ENCODE measurements at places on chromosomes 3 and 15.

GRCh38 chr3:105728771-105729312 lies 140.0 kb downstream of the CBLB start:
- DNase-seq, result no peak

DNA sequence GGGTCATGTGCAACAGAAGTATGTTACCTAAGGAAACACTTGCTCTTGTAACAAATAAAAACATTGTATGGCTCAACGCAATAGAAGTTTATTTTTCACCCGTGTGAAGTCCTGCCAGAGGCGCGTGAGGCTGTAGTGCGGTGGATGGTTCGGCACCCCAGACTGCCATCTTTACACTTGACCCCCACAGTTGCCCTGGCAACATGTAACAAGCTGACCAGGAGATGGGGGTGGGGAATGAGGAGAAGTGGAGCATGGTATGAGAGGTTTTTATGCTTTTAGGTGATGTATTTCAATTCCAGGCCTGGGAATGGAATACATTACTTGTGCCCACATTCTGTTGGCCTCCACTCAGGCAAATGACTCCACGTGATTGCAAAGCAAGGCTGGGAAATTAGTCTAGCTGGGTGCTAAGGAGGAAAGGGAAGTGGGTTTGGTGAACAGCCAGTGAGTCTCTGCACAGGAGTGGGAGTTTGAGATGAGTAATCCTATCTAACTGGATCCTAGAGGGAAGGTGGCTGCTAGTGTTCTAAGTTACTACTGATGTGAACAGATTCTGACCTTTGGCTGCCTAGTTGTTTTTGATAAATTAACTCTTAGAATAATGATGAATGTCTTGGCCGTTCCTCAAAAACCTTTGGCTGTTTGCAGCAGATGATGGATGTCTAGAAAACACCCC lies 33.8 kb upstream of the GREM1 start:
- peak; percentile 48 for DNase-seq

DNA sequence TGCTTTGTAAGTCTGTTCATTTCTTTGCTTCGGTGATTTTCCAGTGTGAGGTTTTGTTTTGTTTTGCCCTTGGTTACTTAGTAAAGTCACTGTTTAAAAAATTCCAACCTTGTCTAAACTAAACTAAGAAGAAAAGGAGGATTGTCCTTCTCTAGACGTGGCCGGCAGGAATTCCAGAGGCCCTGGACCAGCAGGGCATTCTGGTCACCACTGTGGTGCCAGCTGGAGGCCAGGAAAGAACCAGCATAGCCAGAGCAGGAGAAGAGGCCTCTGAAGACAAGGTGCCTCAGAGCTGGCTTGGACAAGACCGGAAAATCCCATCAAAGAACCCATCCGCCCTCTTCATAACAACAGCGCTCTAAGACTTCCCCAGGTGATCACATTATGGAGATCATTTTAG lies 8.2 kb downstream of the PLOD2 start:
- DNase-seq, result no peak

DNA sequence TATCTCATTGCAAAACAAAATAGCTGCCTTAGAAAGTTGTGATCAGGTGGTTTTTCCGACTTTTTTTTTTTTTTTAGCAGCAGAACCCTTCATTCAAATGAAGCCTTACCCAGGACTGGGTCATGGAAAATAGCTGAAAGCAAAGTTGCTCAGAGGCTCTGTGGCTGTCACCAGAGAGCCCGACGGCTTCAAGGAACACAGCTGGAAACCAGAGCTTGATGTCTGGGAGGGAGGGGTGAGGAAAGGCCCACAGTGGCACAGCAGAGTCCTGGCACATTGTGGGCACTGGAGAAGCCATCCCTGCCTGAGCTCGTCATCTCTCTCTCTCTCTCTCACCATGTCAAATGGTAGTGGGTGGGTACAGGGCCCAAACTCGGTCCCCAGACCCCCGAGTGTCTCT lies 77.5 kb downstream of the RPN1 start:
- DNase-seq, result no peak

DNA sequence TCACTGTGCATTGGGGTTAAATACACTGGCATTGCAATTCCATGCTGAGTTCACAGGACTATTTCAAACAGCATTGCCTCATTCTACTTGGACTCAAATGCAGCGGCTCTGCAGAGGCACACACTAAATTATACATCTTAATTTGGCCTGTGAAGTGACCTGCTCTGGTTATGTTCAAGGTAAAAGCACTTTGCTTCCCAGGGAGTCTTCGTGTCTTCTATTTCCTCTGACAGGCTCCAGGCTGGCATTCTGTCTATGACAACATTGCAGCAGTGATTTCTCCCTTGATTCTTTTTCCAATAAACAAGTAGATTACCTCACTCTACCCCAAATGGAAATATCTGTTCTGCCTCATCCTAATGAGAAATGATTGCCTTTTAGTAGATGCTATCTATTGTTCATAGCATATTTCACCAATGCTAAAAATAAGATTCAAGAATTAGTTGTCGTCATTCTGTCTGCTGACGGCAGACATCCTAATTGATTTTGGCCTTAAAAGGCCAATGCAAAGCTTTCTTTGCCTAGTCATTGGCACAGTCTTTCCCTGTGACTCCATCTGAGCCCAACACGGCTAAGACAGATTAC lies 33.8 kb downstream of the FMN1 start:
- no peak for DNase-seq

- no peak for DNase-seq
Measured at GRCh38 chr15:47333734-47334133, 383.6 kb upstream of the SEMA6D start.

DNA sequence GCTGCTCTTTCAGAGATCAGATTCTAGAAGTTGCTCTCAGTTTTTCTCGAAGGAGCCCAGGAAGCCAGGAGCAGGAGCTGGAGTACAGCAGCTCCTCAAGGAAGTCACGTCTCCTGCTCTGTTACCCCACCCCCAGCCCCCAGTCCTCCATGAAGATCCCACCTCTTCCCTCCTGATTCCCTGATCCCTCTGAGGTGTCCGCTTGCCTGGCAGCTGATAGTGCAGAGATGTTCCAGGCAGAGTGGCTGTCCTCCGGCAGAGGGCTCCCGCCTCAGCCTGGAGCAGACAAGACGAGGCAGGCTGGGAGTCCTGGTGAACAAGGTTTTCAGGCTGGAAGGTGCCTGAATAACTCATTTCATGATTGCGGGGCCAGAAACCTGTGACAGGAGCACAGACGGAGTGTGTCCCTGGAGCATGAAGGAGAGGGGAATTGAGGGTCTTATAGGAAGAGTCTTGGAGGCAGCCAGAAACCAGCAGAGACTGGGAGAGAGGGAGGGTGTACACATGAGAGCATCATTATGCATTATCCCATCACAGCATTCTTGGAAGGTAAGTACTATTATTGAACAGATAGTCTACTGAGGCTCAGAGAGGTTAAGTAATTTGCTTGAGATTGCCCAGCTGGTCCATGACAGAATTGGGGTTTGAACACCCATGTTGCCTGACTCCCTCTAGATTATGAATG lies 1.2 kb downstream of the HRH1 start:
- DNase-seq, result peak; percentile 79

- DNase-seq, result no peak
Measured at GRCh38 chr15:61654918-61655317, 405.3 kb downstream of the VPS13C start.

- DNase-seq, result no peak
Measured at GRCh38 chr15:44033894-44034293, 161.2 kb downstream of the FRMD5 start.

DNA sequence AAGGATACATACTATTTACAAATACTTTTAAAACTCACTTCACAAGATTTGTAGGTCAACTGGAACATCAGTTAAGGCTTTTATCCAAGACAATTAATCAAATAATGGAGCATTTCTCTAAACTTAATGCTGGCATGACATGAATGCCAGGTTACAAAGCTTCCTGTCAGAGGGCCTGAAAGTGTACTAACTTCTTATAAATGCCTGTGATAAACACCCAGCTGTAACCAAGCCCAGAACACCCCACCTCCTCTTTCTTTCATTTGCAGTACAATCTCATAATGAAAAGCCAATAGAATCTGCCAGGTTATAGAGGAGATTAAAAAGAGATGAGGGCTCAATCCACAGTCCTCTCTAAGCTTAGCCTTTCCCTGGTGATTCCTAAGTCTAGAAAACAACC lies 214.4 kb downstream of the OSBPL10 start:
- DNase-seq, result no peak

- DNase-seq, result no peak
Measured at GRCh38 chr3:117844676-117845075, 1135.1 kb downstream of the TUSC7 start.

DNA sequence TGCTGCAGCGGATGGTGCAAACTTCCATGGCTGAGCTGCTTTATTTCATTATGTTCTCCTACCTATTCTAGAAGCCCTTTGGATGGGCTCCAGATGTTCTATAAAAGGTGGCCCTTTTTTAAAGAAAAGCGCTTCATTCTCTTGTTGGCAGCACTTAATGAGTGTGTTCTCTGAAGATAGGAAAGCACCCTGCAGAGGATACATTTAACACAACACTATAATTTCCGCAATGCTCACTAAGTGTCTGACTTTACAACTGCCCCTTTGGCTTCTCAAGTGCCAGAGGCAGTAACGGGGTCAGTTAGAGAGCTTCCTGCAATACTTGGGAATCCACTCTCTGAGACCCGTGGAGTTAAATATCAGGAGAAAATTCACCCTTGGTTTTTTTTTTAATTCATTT lies 88.1 kb downstream of the MDFIC2 start:
- no peak for DNase-seq

GRCh38 chr3:30952786-30953185 lies 58.3 kb upstream of the GADL1 start:
- DNase-seq, result no peak

DNA sequence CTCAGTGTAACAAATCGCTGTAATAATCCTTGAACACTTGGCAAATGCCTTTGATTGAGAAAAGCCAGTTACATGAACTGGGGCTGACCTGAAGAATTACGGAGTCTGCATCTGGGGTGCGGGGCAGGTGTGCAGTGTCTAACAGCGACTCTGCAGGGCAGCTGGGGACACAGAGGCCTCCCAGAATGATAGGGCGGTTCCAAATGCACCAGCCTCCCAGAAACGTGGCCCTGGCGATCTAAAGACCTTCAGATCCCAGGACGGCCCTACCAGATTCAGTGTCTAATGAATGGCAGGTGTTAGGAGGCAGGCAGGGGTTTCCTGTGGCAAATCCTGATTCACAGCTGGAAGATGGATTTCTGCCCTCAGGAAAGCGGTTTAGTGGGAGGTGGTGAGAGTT lies 100.5 kb upstream of the RGMA start:
- no peak for DNase-seq

- DNase-seq, result no peak
Measured at GRCh38 chr15:70499791-70500190, 263.6 kb downstream of the UACA start.

- DNase-seq, result no peak
Measured at GRCh38 chr3:160370987-160371857, 27.8 kb downstream of the IFT80 start.

GRCh38 chr15:62877276-62877857 lies 165.2 kb upstream of the TPM1 start:
- no peak for DNase-seq

- DNase-seq, result peak; percentile 77
Measured at GRCh38 chr3:67647390-67647878, 7.0 kb downstream of the SUCLG2 start.

- no peak for DNase-seq
Measured at GRCh38 chr3:194386066-194386465, 13.0 kb downstream of the GP5 start.

- no peak for DNase-seq
Measured at GRCh38 chr3:22117751-22118346, 366.8 kb upstream of the ZNF385D start.

- no peak for DNase-seq
Measured at GRCh38 chr3:166510382-166510781, 673.2 kb upstream of the BCHE start.

GRCh38 chr3:14453876-14454638 lies 51.7 kb downstream of the SLC6A6 start:
- DNase-seq, result no peak

All from HTR-8/SVneo (cell line).